Subcutaneous preadipocyte (primary cell): ENCODE measurements at places on chromosomes 11 and 22. TPM values are rescaled to one million over a fixed set of nuclear protein-coding genes. Genes with fewer than 3 reads are reported as not detected.

The GDPD5 gene
- 2.3 and 4.0 TPM in 2 replicates for total RNA-seq

The OVOL1 gene
- total RNA-seq: not detected in 2 replicates

The AIP gene
- 44.8 and 69.1 TPM in 2 replicates for total RNA-seq

The OR56A1 gene
- not detected in 2 replicates for total RNA-seq

The KRTAP5-7 gene
- 0.37 TPM in 1 of 2 replicates, not detected in the other for total RNA-seq

The FGF4 gene
- not detected in 2 replicates for total RNA-seq

The C11orf21 gene
- total RNA-seq: not detected in 2 replicates

The FZD4 gene
- 7.0 and 13.2 TPM in 2 replicates for total RNA-seq

The B4GAT1 gene
- 17.2 and 19.8 TPM in 2 replicates for total RNA-seq
